SJSA1 (cell line): ENCODE measurements at places on chromosomes 3 and 15. TPM values are rescaled to one million over a fixed set of nuclear protein-coding genes. Genes with fewer than 3 reads are reported as not detected.

Gene TRAT1
- total RNA-seq: not detected in 2 replicates

Gene FOXL2
- total RNA-seq: not detected in 2 replicates

DNA sequence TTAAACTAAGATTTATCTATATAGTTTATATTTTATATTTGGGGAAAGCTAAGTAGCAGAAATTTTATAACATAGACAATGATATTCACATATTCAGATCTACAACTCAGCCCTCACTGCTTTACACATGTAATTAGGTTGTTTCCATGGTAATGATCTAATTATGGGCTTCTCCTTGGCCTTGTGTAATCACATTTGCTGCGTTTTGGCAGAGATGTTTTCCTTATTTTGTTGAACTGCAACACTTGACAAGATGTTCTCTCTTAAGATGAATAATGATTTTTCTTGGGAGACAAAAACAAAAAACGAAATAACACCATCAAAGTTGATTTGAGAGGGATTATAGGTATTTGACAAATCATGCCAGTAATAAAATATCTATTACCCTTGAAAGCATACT, 635.6 kb upstream of the TBL1XR1 start:
- no peaks in the 10 kb centered on the region for H3K36me3 ChIP-seq
- peaks cover 25% of the 10 kb centered on the region for H3K4me1 ChIP-seq
- H3K27me3 ChIP-seq: no peaks in the 10 kb centered on the region
- no peak overlapping the region for H3K27ac ChIP-seq
- no peak overlapping the region for H3K4me3 ChIP-seq
- DNase-seq: no peak

Gene GRAMD2A
- total RNA-seq: 0.16 TPM in 1 of 2 replicates, not detected in the other

Gene LZTFL1
- 8.2 and 19.0 TPM in 2 replicates for total RNA-seq

Gene IGDCC3
- total RNA-seq: not detected in 2 replicates

- no peaks in the 10 kb centered on the region; the same call in 1 of the 2 replicates for H3K27me3 ChIP-seq
- H3K4me3 ChIP-seq: no peak overlapping the region
- H3K27ac ChIP-seq: no peak overlapping the region
- no peak for DNase-seq
Observed at GRCh38 chr3:47377186-47377585, 3.6 kb upstream of the PTPN23 start.

Gene PP2D1
- not detected in 2 replicates for total RNA-seq

GRCh38 chr3:68287101-68287500, 632.7 kb upstream of the SUCLG2 start:
- H3K4me3 ChIP-seq: no peak overlapping the region
- no peaks in the 10 kb centered on the region for H3K36me3 ChIP-seq
- H3K27ac ChIP-seq: no peak overlapping the region
- H3K4me1 ChIP-seq: no peaks in the 10 kb centered on the region
- H3K27me3 ChIP-seq: no peaks in the 10 kb centered on the region

- H3K36me3 ChIP-seq: peaks cover 14% of the 10 kb centered on the region
- H3K4me1 ChIP-seq: peaks cover 40% of the 10 kb centered on the region
- H3K27ac ChIP-seq: peak overlapping the region; percentile 83
- DNase-seq: peak; percentile 77
- H3K27me3 ChIP-seq: no peaks in the 10 kb centered on the region
Observed at GRCh38 chr3:130925628-130926027, 31.7 kb downstream of the ATP2C1 start.

DNA sequence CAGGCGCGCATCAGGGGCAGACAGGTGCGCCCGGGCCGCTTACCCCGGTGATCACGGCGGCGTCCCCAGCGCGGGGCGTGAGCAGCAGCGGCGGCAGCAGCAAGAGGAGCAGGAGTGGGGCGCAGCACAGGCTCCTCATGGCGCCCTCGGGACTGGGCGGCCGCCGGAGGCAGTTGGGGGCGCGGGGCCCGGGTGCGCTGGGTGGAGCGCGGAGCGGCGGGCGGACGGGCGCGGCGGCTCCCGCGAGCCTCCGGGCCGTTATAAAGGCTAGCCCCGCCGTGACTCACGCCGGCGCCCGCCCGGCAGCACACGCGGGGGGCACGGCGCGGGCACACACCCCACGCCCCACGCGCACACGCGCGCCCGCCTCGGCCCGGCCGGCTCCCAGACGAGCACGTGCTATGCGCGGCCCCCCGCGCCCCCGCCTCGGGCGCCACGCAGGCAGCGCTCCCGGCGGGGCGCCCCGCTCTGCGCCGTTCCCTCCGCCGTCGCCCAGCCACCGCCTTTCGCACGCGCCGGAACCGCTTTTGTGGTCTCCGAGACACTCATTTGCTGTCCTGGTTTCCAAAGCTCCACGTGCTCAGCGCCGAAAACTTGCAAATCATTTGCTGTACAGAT, at the start of gene PROK2:
Gene PROK2 (minus strand): TSS at position 235 of the 618 bp plus-strand sequence. CDS start 96 bp downstream, at position 139.
- 0 out of 2 replicates have a peak within 1 kb of the TSS, but pooled peaks have one; percentile 8 for H3K4me3 ChIP-seq
- peaks cover 6% of the 10 kb centered on the region; the same call in 1 of the 2 replicates for H3K4me1 ChIP-seq
- no peak within 1 kb of the TSS for H3K27ac ChIP-seq

Gene IL12A
- 0.09 and 5.5 TPM in 2 replicates for total RNA-seq

Gene DUOXA2
- total RNA-seq: not detected in 2 replicates
